ENCODE measurements at places on chromosomes 1 and 21. TPM values are rescaled to one million over a fixed set of nuclear protein-coding genes. Genes with fewer than 3 reads are reported as not detected.

NR1I3 gene
- not detected for total RNA-seq

ATP1A4 gene
- not detected for total RNA-seq

TRABD2B gene
- 0.34 TPM for total RNA-seq

CD1E gene
- total RNA-seq: not detected

CASZ1 gene
- total RNA-seq: 1.9 TPM
